Suppressor macrophage treated with lipopolysaccharide for 1 hour (primary cell): ENCODE measurements at places on chromosomes 3 and 15.

DNA sequence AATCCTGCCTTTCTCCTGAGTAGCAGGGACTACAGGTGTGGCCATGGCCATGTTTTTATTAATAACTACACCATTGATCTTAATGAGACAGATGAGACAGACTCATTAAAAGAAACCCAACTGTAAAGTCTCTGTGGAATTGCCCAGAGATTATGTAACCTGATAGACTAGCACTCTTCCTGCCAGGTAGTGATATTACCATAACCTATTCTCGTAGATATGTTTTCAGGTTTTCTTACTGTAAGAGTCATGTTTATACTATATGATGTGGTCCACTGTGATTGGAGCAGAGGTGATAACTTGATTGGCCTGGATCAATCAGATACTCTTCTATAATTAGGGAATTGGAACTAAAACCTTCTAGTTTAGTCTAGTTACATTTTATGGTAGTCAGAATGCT lies 93.7 kb downstream of the NFKBIZ start:
- DNase-seq, result no peak

DNA sequence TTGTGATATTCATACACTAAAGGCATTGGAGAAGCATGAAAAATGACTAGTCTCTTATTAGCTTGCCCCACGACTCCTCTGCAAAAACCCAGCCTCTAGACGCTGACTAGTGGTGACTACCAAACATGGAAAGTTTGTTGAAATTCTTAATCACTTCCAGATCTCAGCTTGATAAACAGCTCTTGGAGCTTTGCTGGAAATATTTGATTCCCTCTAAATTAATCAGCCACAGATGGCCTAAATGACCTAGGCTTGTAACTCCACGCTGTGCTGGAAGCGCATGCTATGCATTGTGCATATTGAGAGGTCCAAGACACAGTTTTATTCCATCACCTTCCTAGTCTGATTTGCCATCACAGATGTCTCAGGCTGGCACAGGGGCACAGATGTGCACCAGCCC lies 244.7 kb upstream of the ST8SIA2 start:
- no peak for DNase-seq

- peak; percentile 11 for DNase-seq
Measured at GRCh38 chr3:131731709-131732108, 228.9 kb upstream of the MRPL3 start.

- DNase-seq, result peak; percentile 50
Measured at GRCh38 chr3:156818890-156819289, 7.3 kb upstream of the LEKR1 start.

DNA sequence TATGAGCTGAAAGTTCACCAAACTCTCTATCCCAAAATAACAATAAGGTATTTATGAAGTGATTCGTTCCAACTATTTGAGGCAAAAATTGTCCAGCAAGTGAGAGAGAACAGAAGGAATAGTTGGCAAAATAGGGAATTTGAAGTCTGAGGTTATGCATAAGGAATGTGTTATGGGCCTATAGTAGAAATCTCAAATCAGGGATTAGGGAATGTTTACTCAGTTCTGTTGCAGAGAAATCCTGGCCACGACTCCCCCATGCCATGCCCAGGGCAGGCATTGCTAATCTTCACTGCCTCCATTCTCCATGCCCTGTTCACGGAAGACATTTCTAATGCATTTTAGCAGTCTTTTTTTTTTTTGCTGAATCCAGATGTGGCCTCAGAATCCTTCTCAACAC lies 58.6 kb downstream of the FLNB start:
- DNase-seq, result no peak

- no peak for DNase-seq
Measured at GRCh38 chr15:41125931-41126642, 10.0 kb upstream of the INO80 start.
